ENCODE measurements at places on chromosomes 4 and X.

DNA sequence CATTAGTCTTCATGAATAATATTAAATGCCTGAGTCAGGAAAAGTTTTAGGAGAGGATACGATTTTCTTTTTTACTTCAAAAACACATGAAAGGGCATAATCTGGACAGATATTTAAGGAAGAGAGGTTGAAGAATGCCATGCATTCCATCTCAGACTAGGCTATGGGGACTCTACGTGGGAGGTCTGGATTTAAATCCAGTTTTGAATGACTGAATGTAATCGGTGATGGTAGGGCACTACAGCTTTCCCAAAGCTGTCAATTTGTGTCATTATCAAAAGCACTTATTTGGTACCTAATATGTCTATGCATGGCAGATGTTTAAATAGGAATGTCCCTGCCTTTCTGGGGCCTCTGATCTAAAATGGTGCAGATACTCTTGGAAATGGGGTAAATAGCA is 59.3 kb upstream of the RPL34 start:
- no peak for DNase-seq

GRCh38 chr4:112201915-112202505 is 29.6 kb upstream of the AP1AR start:
- DNase-seq: no peak

GRCh38 chrX:112760697-112761096 is 79.9 kb downstream of the AMOT start:
- DNase-seq: no peak

- DNase-seq: no peak
Measured at GRCh38 chrX:148457279-148457678, 43.1 kb upstream of the AFF2 start.

- no peak for DNase-seq
Measured at GRCh38 chr4:150219841-150220240, 141.6 kb downstream of the DCLK2 start.

GRCh38 chr4:87631668-87632067 is 18.4 kb upstream of the DMP1 start:
- DNase-seq: no peak

DNA sequence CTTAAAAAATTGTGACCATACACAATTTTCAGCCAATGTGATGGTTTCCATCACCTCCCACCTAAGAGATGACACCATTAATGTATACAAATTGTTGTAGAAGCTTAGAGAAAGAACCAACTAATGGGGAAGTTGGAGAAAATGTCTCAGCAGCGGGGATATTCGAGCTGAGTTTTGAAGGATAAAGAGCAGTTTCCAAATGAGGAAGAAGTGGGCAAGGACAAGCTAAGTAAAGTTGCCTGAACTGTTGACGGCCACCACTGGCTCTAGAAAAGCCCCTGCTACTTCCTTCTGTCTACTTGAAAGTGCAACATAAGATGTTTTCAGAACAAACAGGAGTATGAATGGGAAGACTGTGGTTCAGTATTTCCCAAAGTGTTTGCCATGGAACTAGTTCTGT is 92.0 kb downstream of the CHRNA9 start:
- no peak for DNase-seq

DNA sequence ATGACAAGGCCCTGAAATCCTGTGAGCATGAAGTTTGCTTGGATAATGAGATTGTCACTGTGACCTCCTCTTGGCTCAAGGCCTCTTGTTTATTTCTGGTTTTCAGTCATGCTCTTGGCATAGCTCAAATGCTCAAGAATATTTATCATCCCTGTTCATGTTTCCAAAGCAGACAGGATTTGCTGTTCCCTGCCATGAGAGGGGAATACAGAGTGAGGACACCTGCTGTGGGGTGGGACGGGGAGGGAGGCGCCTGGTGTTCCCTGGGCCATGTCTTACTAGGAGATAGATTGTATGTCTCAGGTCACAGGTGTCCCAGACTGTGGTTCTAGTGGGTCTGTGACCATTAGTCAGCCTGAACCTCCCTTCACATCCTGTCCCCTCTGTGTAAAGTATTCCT is 34.9 kb upstream of the SH3RF1 start:
- no peak for DNase-seq
